Liver (tissue), 10 donors: ENCODE measurements at places on chromosomes 13 and 19.

GRCh38 chr19:44794610-44795009 is 14.3 kb upstream of the BCAM start:
- no peaks in the 10 kb centered on the region for H3K27me3 ChIP-seq
- H3K4me3 ChIP-seq: no peak overlapping the region
- no peak for DNase-seq
- H3K4me1 ChIP-seq: peaks cover 13% of the 10 kb centered on the region
- H3K27ac ChIP-seq: no peak overlapping the region
- H3K36me3 ChIP-seq: peaks cover 2% of the 10 kb centered on the region

DNA sequence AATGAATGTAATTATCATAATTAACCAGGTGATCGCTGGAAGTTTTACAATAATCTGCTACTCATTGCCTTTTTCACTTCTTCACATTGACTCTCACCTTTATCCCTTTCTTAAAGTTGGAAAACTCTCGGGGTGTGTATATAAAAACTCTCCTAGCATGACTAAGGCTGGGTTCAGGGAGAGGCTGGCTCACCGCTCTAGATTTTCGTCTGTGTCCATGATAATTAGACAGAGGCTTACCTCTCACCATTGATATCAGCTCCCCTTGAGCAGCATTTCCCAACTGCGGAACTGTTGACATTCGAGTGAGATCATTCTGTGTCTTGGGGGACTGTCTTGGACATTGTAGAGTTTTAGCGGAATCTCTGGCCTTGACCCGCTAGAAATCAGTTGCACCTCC is 39.4 kb downstream of the NFIX start:
- no peak for DNase-seq
- H3K4me1 ChIP-seq: peaks cover 40% of the 10 kb centered on the region
- H3K4me3 ChIP-seq: no peak overlapping the region
- no peak overlapping the region for H3K27ac ChIP-seq
- H3K27me3 ChIP-seq: no peaks in the 10 kb centered on the region

- no peak for DNase-seq
- H3K36me3 ChIP-seq: no peaks in the 10 kb centered on the region
- no peak overlapping the region for H3K27ac ChIP-seq
- H3K4me3 ChIP-seq: no peak overlapping the region
- no peaks in the 10 kb centered on the region for H3K4me1 ChIP-seq
Measured at GRCh38 chr13:94933230-94933751, 220.9 kb upstream of the SOX21 start.

DNA sequence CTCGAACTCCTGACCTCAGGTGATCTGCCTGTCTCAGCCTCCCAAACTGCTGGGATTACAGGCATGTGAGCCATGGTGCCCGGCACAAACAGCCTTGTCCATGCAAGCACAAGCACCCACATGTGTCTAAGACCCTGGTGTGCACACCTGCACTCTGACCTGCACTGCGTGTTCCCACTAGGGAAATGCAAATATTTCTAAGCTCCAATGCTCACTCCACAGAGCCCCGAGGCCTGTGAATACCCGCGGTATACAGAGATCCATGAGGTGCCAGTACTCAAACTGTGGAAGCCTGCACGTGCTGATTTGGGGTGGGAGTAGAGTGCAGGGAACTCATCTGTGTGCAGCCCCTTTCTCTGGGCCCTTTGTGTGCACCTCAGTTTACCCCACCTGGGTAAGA is 14.7 kb downstream of the GADD45B start:
- H3K27ac ChIP-seq: no peak overlapping the region
- no peak for DNase-seq
- no peaks in the 10 kb centered on the region for H3K27me3 ChIP-seq
- H3K4me3 ChIP-seq: no peak overlapping the region
- H3K36me3 ChIP-seq: no peaks in the 10 kb centered on the region

DNA sequence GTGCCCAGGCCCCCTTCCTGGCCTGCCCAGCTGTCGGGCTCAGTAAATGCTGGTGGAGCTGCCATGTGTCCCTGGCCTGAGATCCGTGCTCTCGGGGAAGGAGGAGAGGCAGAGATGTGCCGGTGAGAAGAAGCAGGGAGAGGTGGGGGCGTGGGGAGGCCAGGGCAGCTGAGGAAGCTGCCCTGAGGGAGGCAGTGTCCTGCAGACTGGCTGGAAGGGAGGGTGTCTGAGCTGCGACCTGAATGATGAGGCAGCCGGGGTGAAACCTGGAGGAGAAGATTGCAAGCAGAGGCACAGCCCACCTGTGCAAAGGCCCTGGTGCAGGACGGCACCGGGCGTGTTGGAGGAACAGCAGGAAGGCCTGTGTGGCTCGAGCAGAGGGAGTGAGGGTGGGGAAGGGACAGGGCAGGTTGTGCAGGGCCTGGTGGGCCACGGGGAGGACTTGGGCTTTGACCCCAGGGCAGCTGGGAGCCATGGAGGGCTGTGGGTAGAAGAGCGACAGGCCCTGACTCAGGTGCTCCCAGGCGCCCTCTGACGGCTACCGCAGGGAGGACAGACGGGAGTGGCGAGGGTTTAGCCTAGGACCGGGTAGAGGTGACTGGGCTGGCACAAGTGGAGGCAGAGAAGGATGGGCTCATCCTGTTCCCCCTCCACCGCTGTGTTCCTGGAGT is 14.0 kb upstream of the CELF5 start:
- H3K4me3 ChIP-seq: no peak overlapping the region
- no peaks in the 10 kb centered on the region for H3K4me1 ChIP-seq
- H3K27ac ChIP-seq: no peak overlapping the region
- no peaks in the 10 kb centered on the region for H3K27me3 ChIP-seq
- peak; percentile 71 for DNase-seq
- peaks cover under 1% of the 10 kb centered on the region for H3K36me3 ChIP-seq

DNA sequence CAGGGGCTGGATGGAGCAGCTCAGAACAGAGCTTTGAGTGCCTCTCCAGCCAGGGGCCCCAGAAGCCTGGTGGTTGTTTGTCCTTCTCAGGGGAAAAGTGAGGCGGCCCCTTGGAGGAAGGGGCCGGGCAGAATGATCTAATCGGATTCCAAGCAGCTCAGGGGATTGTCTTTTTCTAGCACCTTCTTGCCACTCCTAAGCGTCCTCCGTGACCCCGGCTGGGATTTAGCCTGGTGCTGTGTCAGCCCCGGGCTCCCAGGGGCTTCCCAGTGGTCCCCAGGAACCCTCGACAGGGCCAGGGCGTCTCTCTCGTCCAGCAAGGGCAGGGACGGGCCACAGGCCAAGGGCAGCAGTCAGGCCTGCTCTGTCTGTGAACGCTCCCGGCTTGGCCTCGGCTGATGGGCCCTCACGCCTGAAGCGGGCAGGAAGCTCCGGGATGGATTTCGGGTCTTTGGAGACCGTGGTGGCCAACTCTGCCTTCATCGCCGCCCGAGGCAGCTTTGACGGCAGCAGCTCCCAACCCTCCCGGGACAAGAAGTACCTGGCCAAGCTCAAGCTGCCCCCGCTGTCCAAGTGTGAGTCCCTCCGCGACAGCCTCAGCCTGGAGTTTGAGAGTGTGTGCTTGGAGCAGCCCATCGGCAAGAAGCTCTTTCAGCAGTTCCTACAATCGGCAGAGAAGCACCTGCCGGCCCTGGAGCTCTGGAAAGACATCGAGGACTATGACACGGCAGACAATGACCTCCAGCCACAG is at the start of gene GRK1:
Gene GRK1, plus strand, starts transcription at position 269 of the 751 bp plus-strand sequence. Its CDS starts 168 bp downstream, at position 437.
- no peak within 1 kb of the TSS for H3K4me3 ChIP-seq
- H3K4me1 ChIP-seq: no peaks in the 10 kb centered on the region
- no peak for DNase-seq
- no peak within 1 kb of the TSS for H3K27ac ChIP-seq
- no peaks in the 10 kb centered on the region for H3K27me3 ChIP-seq

- peaks cover 34% of the 10 kb centered on the region for H3K4me1 ChIP-seq
- H3K27me3 ChIP-seq: no peaks in the 10 kb centered on the region
- H3K4me3 ChIP-seq: peak within 1 kb of the TSS; percentile 98
- H3K36me3 ChIP-seq: no peaks in the 10 kb centered on the region
Measured at GRCh38 chr19:45177817-45178261, at the start of gene TRAPPC6A. TSS of gene TRAPPC6A (minus strand) at chr19:45178237. CDS start at chr19:45178218, 19 bp downstream.

DNA sequence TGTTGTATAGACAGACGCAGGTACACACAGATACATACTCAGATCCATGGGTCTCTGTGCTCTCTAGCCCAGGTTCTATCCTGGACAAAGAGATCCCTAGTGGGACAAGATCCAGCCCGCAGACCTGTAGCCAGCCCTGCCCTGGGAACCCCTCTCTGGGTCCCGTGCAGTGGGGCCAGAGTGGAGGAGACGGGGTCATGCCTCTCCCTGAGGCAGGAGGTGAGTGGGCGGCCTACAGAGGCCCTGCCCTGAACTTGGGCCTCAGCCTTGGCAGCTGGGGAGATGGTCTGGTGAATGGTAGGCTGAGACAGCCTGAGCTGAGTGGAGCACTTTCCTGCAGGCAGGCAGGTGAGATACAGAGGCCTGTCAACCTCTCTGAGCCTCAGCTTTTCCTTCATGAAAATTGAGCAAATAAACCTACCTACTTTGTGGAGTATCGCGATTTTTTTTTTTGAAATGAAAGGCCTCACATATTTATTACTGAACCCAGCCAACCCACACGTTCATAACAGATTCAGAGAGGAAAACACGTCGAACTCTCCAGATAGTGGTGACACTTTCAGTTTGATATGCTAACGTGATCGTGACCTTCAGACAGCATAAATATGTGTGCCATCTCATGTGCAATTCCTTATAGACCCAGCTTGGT is 3.4 kb upstream of the JUND start:
- H3K36me3 ChIP-seq: no peaks in the 10 kb centered on the region
- no peak for DNase-seq
- H3K4me1 ChIP-seq: no peaks in the 10 kb centered on the region
- no peaks in the 10 kb centered on the region for H3K27me3 ChIP-seq
- H3K27ac ChIP-seq: peak overlapping the region; percentile 62
- H3K4me3 ChIP-seq: no peak overlapping the region

- no peak overlapping the region for H3K4me3 ChIP-seq
- H3K36me3 ChIP-seq: no peaks in the 10 kb centered on the region
- no peaks in the 10 kb centered on the region for H3K4me1 ChIP-seq
- no peak for DNase-seq
- no peak overlapping the region for H3K27ac ChIP-seq
- no peaks in the 10 kb centered on the region for H3K27me3 ChIP-seq
Measured at GRCh38 chr13:99417201-99418102, 83.8 kb upstream of the TM9SF2 start.

DNA sequence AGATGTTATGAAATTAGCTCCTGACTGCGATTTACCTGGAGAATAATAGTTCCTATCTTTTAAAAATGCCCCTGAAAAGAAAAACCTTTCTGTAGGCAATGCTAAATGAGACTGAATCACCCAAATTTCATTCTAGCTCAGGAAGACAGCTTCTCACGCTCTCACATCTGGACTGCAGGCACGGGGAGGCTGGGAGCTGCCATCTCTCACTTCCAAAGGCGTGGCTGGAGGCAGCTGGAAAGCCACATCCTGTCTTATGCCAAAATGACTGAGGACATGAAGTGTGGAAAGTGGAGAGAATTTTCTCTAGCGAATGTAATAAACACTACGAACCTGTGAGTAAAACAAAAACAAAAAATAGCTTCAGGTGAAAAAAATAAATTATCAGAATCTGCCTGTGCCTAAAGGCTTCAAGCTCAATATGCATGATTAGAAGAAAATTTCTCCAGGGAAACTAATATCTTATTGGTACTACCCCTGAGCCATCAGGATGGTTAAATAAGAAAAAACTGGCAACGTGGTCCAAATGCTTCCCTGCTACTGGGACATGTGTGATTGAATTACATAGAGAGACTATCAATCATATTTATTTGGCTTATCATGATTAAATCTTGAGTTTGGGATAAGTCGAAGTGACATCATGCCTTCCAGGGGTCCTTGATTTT is 58.1 kb upstream of the UBL3 start:
- H3K27ac ChIP-seq: no peak overlapping the region
- DNase-seq: no peak
- no peaks in the 10 kb centered on the region for H3K4me1 ChIP-seq

GRCh38 chr13:42109957-42110356 is 61.5 kb downstream of the DGKH start:
- no peaks in the 10 kb centered on the region for H3K36me3 ChIP-seq
- no peak overlapping the region for H3K27ac ChIP-seq
- no peaks in the 10 kb centered on the region for H3K4me1 ChIP-seq
- H3K27me3 ChIP-seq: no peaks in the 10 kb centered on the region
- DNase-seq: no peak

GRCh38 chr19:8088752-8089663 is 36.4 kb downstream of the CCL25 start:
- H3K27me3 ChIP-seq: no peaks in the 10 kb centered on the region
- no peaks in the 10 kb centered on the region for H3K4me1 ChIP-seq
- no peak overlapping the region for H3K27ac ChIP-seq
- H3K36me3 ChIP-seq: no peaks in the 10 kb centered on the region
- H3K4me3 ChIP-seq: no peak overlapping the region

DNA sequence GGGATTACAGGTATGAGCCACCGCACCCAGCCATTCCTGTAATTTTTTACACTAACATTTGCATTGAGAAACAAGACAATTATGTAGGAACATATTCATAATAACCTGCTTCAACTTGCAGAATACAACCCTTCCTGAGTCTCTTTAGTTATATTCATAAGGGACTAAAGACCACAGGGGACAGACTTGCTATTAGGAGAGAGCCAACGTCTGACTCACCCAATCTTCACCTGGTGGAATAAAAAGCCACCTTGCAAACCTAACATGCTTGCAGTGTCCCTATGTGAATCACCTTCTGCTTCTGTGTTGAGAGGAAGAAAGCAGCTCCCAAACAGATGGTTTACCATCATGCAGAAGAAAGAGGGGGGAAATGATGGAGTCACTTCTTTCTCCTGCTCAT is 456.1 kb downstream of the PCDH9 start:
- no peaks in the 10 kb centered on the region for H3K4me1 ChIP-seq
- DNase-seq: no peak
- H3K4me3 ChIP-seq: no peak overlapping the region
- H3K27me3 ChIP-seq: no peaks in the 10 kb centered on the region
- H3K27ac ChIP-seq: no peak overlapping the region

GRCh38 chr19:54485851-54486250 is 12.8 kb upstream of the CDC42EP5 start:
- no peaks in the 10 kb centered on the region for H3K4me1 ChIP-seq
- DNase-seq: no peak
- H3K4me3 ChIP-seq: no peak overlapping the region
- no peak overlapping the region for H3K27ac ChIP-seq
- H3K36me3 ChIP-seq: no peaks in the 10 kb centered on the region
- H3K27me3 ChIP-seq: peaks cover 4% of the 10 kb centered on the region

- H3K4me1 ChIP-seq: peaks cover 13% of the 10 kb centered on the region
- H3K27ac ChIP-seq: peak overlapping the region; percentile 12
- DNase-seq: no peak
Measured at GRCh38 chr19:10412257-10412977, 7.9 kb upstream of the PDE4A start.
